ENCODE measurements at places on chromosomes 4 and X.

DNA sequence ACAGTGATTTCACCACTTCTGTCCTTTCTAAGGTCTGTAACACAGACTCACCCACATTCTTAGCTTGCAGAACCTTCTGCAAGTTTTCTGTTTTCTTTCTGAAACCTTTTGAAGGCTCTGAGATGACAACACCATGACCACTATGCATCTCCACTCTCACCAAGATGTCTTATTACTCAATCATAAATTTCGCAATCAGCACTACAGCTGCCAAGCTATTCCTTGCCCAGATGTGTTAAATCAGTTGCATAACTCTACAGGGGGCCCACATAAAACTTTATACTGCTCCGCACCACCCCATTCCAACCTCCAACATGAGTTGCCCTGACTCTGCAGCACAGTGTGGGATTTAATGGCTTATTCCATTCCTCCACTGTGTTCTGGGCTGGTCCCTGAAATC lies 229.9 kb downstream of the COL25A1 start:
- no peak for DNase-seq

DNA sequence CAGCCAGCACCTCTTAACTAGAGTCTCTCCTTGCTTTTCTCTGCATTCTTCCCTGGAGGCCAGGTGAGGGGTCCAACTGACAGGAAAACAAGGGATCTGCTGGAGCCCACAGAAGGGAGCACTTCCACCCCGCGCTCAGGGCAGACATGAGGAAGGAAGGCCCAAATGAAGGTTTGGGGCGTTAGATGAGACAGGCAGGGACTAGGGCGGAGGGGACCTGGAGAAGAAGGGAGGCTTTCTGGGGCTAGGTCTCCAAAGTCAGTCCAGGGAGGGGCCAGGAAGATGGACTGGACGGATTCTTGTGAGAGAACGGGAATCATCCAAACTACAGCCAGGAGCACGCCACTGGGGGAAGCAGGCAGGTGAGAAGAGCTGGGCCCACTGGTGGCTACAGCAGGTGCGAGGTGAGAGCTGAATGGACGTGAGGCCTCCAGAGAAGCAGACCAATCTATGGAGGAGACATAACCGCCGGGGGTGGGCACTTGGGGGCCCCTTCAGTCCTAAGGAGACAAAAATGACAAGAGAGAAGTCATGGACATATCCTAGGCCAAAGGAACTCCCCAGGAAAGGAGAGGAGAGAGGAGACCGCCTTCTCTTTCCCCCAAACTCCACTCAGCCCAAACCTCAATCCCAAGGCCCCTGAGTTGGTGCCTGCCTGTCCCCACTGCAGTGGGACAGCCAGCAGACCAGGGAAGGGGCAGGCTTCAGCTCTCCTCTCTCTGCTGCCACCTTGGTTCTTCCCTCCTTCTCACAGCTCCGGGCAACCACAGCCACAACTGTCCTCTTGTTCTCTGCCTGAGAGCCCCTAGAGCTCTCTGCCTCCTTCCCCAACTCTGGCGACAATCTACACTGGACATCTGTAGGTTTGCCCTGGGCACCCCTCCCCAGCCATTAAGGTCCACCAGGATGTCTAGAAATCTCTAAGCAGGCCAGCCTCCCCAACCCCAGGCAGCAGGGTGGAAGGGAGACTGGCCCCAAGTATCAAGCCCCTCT lies 7.0 kb downstream of the APLN start:
- no peak for DNase-seq

DNA sequence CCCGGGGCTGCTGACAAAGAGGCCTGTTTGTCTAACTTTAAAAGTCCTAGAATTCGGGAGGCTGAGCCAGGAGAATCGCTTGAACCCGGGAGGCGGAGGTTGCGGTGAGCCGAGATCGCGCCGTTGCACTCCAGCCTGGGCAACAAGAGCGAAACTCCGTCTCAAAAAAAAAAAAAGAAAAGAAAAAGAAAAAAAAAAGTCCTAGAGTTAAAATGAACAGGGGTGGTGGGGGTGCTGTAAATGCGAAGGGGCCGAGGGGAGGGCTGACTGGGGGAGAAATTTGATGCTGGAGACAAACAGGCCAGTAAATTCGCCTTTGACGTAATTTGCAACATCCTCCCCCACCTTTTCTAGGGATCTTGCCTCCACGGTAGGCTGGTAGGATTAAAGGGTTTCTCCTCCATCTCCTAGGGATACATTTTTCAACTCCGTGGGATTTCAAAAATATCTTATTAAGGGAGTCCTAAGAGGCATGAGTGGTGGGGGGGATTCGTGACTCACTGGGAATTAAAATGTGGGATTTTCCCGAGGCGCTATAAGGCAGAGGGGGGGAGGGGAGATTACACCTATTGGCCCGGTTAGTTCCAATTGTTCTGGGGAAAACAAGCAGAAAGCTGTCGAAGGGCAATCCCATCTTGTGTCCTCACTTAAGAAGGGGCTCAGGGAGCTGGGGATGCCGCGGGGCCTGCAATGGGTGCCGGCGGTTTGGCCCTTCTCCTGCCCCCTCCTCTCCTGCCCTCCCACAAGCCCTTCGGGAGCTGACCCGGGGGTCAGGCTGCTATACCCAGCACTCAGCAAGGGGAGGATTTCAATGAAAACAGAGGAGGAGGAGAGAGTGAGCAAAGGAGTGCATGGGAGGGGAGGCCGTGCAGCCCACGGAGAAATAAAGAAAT lies 3.0 kb upstream of the BCOR start:
- DNase-seq: no peak

DNA sequence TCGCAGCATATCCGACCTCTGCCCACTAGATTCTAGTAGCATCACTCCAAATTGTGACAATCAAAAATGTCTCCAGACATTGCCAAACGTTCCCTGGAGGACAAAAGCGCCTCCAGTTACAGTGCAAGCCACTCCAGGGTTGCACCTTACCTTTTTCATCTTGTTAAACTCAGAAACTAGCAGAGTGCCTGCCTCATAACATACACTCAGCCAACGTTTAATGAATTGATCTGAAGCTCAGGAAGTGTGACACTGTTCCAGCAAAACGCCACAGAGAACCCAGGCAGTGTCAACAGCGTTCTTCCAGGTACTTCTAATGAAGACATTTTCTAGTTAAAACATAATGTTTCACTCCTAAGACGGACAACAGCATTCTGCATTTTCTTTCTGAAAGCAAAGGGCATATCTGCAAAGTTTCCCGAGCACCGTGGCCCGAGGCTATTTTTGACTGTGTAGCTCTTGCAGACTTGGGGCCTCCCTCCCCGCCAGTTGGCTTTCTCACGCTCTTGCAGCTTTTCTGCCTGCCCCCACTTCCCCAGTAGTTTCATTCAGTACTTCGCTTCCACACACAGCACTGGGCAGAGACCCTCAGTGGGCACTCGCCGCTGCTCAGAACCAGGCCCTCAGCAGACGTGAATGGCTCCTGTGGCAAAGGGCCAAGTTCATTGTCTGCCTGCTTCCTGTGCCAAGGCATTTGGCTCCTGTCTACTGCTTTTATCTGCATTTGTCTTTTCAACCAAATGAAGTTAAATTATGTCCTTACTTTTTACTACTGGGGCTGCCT lies 133.4 kb upstream of the TTC29 start:
- no peak for DNase-seq

DNA sequence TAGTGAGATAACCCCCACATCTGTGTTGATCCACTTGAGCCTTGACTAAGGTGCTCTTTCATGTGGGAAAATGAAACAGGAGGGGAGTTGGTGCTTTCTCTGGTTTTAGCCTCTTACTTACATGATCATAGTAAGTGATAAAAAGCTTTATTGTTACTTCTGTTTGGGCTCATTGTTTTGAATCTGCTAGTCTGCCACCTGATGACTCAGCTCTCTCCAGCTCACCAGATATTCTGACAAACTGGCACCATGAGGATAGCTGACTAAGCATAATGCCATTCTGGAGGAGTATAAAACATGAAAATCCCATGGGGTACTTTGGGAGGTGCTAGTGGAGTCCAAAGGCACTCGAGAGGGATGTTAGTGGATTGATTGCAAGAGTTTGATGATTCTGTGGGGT lies 824.0 kb downstream of the RAPGEF2 start:
- no peak for DNase-seq

DNA sequence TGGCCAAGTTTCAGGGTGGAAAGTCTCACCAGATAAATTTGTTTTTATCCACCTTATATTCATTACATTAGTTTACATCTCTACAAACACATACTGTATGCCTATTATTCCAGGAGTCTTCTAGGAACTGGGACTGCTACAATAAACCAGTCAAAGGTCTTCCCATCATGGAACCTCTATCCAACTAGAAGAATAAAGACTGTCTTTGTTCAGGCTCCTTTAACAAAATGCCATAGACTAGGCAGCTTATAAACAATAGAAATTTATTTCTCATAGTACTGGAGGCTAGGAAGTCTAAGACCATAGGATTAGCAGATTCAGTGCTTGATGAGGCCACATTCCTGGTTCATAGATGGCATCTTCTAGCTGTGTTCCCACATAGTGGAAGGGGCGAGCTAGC lies 61.6 kb downstream of the PACRGL start:
- DNase-seq: no peak

DNA sequence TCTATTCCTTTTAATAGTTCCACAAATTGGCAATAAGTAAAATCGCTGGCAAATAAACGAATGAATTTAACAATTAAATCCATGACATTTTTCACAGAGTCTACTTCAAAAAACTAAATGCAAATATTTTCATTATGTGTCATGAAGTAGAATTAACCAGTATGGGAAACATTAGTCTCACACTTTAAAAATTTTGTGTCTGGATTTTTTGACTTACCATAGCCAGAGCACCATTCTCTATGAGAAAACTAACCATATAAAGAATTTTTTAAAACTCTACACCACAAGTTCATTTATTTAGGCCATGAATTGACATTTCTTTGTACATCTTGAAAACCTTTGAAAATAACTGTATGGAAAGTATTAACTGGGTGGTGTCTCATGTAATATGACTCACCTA lies 41.2 kb downstream of the PRDM5 start:
- DNase-seq: no peak

DNA sequence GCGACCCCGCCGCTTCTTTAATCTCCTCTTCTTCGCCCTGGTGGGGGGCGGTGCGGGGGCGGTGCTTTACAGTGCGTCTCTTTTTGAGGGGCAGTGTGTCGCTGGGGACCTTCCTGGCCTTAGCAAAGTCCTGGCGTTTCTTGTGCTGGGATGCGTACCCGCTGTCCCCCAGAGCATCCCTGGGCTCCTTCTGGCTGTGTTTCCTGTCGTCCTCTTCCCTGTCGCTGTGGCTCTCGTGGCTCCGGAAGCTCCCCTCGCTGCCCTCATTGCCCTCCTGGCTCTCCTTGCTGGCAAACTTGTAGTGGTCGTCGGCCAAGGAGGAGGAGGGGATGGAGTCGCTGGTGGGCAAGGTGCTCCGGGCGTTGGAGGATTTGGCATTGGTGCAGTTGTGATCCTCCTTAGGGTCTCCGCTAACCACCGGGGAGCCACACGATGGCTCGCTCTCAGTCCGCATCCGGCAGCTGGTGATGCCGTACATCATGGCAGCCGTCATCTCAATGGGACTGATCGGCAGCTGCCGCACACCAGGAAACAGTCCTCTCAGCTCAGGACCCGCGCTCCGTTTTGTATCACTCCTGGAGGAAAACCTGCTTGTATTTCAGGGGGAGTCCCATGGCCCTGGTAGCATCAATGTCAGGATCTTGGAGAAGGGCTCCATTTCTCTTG lies 30.4 kb upstream of the TMSB15A start:
- no peak for DNase-seq

DNA sequence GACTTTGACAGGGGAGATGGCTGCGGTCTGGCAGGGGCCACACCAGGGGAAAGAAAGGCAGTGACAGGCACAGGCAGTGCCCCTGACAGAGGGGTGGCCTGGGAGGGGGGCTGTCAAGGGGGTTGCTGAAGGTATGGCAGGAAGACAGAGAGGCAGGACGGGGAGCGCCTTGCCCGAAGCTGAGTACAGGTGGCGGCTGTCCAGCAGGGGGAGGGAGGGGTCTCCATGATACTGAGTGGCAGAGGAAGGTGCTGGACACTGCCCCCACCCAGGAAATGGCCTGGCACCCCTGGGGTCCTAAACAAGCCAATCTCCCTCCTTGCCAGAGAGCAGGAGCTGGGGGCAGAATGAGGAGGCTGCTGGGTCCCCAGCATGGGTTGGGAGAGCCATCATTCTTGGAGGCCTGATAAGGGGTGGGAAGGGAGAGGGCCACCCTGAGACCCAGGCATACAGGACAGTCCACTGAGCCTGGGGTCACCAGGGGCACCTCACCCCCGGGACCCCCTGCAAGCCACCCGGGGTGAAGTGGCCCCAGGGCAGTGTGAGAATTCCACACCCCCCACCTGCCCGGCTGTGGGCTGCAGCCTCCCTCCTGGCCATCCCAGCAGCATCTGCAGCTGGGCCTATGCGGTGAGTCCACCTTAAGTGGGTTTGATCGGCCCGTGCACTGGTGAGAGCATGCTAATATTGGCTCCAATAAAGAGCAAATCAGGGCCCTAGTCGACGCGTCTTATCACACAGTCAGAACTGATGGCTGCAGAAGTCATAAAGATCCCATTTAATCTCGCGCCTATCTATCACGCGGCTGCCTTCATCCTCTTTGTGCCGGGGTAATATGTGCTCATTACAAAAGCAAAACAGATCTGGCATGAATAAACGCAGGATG lies 108.5 kb downstream of the FAM53A start:
- no peak for DNase-seq

- DNase-seq: no peak
Measured at GRCh38 chr4:155033604-155034003, 174.8 kb upstream of the NPY2R start.

- DNase-seq: no peak
Measured at GRCh38 chr4:81690871-81691270, 219.2 kb upstream of the RASGEF1B start.

GRCh38 chrX:133921764-133922389 lies 63.5 kb downstream of the GPC3 start:
- DNase-seq: no peak

DNA sequence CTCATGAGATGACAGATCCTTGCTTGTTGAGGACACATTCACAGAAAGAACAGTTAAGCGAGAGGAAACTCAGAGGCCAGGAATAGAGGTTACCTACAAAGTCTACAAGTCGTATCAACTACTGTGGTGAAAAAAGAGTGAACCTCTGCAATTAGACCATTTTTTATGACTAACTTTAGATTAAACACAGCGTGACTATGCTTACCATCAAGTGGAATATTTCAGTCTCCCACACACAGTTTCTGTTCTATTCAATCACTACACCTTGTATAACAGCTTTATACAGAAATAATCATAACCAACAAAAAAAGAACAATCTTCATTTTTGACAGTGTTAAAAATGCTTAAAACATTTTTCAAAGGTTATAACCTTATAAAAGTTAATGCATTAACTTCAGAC lies 46.6 kb downstream of the ADAMTS3 start:
- DNase-seq: no peak
